ENCODE measurements at places on chromosomes 7 and 10.
A peak's percentile ranks its signal among the peaks of the same experiment; 100 is the strongest.

- DNase-seq, result no peak
Observed at GRCh38 chr10:22643775-22644174, 70.6 kb downstream of the PIP4K2A start.

GRCh38 chr10:35135861-35136260 is 9.2 kb downstream of the CREM start:
- no peak for DNase-seq

DNA sequence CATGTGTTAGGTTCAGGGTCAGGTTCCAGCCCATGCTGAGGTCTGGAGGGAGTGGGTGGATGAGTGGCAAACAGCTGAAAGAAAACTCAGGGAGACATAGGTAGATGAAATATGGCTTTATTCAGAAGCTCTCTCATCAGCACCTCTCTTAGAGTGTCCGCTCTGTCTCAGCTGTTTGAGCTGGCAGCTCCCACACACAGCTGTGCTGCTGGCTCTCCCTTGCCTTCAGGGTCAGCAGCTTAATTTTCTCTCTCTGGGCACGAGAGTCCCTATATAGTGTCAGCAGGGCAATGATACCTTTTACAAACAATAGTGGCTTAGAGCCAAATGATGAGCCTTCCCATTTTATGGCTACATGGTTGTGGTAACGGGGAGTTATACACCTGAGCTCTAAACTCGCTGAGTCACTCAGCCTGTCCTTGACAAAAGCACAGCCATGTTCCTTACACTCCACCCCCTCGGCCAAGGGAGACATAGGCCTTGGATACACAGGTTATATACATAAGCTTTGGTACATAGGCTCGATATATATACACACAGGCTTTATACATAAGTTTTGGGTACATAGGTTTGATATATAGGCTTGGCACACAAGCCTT is 10.4 kb downstream of the RNF133 start:
- peak; percentile 40 for DNase-seq

DNA sequence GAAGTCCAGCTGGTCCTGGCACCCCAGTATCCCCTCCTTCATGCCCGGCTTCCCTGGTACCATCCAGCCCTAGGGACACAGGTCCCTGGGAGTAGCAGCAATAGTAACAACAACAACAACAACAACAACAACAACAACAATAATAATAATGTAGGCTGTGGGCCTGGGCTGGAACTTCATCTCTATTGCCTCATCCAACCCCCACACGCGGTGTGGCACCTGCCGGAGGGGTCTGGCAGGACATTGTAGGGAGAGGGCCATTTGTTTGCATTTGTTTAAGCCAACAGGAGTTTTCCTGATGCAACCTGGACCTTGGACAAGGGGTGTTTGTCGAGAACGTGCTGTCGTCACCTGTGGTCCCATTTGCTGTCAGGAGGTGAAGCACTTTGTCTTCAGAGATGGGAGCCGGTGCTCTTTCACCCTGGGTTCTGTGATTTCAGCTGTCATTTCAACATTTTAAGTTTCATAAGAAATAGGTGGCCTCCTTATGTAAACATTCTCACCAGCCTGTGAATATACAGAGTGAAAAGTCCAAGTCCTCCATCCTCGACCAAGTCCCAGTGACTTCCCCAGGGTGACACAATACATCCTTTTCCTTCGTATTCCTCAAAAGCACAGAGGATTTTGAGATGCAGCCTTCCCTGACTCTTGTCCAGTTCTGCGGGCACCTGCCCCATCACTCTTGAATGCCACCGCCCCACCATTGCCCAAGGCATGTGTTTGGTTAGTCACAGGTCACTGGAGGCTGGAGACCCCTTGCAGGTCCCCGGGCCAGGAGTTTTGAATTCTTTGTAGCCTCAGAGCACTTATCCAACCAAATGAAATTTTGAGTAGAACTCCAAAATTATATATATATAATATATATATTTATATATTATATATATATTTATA is 9.2 kb downstream of the LHPP start:
- no peak for DNase-seq

GRCh38 chr7:130419658-130420057 is 21.2 kb downstream of the CEP41 start:
- no peak for DNase-seq

GRCh38 chr7:70595370-70595754 is 536.6 kb upstream of the GALNT17 start:
- no peak for DNase-seq

GRCh38 chr7:66641526-66641871 is 12.8 kb downstream of the KCTD7 start:
- DNase-seq, result no peak

DNA sequence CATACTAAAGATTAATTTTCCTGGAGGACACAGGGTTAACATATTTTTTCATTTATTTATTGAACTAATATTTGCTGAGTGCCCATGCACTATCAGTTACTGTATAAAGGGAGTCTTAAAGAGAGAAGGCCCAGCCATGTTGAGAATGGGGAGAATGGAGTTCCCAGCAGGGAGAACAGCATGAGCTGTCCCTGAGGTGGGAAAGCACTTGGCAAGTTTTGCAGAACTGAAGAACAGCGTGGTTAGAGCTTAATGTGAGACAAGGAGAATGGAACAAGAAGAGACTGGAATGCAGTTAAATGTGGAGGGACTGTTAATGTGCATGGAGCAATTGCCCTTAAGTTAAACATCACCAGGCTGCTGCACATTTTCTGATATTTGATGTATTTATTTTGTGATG is 435.4 kb downstream of the SUGCT start:
- no peak for DNase-seq

DNA sequence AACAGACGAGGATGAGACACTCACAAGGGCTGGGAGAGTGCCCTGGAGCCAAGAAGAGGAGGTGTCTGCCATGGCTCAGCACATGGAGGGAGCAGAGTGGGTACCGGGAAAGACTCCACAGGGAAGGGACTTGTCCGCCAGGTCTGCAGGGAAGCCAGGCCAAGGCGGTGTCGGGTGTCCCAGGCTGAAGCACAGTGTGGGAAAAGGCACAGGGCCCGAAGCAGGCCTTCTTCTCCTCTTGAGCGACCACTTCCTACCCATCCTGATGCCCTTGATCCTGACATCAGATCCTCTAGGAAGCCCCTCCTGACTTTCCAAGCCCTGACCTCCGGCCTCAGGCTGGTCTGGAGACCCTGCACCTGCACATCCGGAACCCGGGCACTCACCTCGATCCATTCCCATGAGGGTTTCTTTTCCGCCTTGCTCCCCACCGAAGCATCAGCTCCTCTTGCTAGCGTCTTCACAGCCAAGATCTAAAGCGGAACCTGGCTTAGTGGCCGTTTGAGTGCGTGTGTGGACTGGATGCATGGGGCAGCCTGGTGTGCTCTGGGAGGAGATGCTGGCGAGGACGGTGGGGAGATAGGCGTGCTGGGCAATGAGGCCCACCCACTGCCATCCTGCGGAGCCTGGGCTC is 8.5 kb downstream of the CALML3 start:
- DNase-seq, result no peak

DNA sequence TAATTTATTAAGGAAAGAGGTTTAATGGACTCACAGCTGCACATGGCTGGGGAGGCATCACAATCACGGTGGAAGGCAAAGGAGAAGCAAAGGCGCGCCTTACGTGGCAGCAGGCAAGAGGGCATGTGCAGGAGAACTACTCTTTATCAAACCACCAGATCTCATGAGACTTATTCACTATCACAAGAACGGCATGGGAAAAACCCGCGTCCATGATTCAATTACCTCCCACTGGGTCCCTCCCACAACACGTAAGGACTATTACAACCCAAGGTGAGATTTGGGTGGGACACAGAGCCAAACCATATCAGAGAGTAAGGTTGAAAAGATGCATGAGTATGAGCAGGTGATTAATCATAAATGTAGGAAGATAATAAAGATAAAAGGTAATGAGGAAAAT is 3.2 kb upstream of the JCAD start:
- no peak for DNase-seq

- no peak for DNase-seq
Observed at GRCh38 chr10:122286867-122287266, 15.8 kb downstream of the BTBD16 start.

GRCh38 chr7:30594048-30594539 is 584 bp upstream of the GARS1 start:
- peak; percentile 63 for DNase-seq

DNA sequence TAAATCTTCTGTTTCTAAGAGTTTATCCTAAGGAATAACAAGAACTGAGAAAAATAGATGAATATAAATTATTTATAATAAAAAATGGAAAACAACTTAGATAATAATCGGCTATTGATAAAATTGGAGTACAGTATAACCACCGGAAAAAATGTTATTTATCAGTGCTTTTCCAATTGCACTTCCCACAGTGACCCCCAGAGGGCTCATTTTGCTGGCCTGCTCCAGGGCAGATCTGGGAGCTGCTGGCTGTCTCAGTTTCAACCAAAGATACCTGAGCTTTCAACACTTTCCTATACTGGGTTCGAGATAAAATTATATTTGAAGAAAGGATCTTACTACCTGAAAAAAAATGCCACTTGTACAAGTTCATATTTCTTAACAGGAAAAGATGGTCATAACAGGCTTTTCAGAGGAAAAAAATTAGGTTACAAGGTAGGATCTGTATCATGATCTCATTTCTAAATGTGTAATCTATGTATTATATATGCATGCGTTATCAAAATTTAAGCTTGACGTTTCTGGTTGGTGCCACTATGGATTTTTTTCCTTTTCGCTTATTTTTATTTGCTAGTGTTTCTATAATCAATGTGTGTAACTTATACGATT is 165.7 kb downstream of the NPSR1 start:
- peak; percentile 13 for DNase-seq

GRCh38 chr10:60189861-60190475 is 199.7 kb downstream of the ANK3 start:
- DNase-seq, result no peak

- DNase-seq, result no peak
Observed at GRCh38 chr10:117530791-117531190, 11.8 kb upstream of the EMX2 start.

DNA sequence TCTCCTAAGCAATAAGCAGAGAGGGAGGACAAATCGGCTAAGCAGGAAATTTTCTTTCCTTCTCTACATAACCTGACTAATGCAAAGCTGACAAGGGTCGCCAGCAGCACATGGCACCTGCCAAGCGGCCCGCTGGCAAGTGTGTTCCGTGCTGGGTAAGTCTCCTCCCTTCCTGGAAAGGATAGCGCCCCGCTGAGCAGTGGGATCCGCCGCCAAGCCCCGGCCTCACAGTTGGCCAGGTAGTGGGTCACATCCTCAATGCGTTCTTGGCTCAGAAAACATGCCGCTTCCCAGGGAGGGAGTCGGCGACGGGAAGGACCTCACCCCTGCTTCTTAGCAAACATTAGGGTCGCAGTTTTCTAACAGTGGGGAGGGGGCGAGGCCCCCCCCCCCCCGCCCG is 488.9 kb upstream of the NUPR2 start:
- DNase-seq, result no peak

DNA sequence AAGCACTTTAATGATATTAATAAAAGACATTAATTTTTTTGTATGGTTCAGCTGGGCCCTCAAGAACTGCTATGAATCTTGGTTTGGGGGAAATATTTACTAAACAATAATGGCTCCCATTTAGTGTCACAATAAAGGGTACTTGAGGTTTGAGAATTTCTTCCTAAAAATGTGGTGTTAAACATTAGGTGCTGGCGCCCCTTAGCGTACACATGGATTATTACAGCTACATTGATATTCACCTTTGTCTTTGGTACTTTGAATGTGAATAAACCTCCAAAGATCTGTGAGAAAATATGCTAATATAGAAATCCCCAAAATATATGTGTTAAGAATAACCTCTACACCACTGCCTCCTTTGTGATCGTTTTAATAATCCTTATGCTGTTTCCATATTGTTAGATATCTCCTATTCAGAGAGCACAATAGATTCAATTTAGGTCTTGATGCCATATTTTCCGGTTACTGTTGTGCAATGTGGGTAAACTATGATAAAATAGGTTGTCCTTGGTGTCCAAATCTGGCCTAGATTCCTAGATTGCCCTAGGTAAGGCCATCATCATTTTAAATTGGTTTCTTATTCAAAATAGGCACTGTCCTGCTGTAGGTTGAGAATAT is 161.8 kb upstream of the CACNA2D1 start:
- DNase-seq, result no peak

DNA sequence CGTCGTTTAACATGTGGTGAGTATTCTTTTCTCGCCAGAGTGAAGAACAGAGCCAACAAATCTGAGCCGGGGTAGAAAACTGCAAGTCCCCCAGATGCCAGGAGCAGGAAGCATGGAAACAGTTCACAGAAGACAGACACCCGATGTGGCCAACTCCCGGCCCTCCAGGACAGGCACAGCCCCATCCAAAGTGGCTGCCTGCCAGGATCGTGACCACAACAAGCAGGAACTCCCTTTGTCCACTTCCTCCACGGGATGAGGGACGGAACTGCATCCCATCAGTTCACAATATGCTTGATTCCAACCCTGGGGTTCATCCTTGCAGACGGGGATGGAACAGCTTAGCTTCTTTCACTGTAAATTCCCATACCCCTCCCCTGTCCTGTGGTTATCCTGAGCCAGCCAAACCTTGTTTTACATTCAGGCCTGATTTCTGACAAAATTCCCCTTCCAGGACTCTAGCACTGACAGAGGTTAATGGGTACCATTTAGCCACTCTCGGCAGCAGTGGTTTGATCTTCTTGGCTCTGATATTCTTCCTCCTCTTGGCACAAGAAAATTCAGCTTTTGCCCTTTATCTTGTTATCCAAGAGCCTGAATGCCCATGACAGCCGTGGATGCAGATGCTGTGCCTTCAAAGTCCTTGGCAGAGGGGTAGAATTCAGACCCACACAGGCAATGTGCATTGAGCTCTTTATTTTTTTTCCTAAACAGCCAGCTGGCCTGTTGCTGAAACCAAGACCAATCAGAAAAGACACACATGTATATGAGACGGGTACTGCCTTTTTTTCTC is 105.5 kb upstream of the FAM204A start:
- DNase-seq, result no peak

- no peak for DNase-seq
Observed at GRCh38 chr7:96710544-96710943, 898 bp upstream of the SEM1 start.

DNA sequence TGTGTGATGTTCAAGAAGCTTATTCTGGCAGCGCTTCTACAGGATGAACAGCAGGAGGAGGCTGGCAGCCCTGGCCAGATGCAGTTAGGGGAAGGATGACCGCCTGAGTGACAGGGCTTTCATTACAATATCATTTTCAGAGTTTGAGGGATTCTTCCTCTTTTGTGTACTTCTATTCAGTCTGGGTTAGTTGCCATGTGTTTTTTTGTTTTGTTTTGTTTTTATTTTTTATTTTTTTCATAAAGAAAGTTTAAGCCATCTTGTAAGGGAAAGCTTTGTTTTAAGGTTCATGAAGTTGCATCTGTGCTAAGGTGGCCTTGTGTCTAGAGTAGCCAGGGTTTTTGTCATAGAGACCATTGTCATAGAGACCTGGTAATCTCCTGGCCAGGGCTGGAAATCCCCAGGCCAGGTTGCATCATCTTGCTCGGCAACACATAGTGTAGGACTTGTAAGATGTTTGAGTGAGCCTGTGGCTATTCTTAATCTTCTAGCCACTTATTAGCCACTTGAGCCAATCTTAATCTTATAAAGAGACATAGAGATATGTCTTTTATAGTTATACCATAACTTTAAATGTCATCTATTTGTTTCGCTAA is 230.5 kb upstream of the TMEM229A start:
- DNase-seq, result no peak
